Right forelimb (tissue), 1 donor: ENCODE measurements at places on chromosomes 12 and 14.

GRCh38 chr14:99188731-99189191 is 83.2 kb downstream of the BCL11B start:
- DNase-seq = no peak

DNA sequence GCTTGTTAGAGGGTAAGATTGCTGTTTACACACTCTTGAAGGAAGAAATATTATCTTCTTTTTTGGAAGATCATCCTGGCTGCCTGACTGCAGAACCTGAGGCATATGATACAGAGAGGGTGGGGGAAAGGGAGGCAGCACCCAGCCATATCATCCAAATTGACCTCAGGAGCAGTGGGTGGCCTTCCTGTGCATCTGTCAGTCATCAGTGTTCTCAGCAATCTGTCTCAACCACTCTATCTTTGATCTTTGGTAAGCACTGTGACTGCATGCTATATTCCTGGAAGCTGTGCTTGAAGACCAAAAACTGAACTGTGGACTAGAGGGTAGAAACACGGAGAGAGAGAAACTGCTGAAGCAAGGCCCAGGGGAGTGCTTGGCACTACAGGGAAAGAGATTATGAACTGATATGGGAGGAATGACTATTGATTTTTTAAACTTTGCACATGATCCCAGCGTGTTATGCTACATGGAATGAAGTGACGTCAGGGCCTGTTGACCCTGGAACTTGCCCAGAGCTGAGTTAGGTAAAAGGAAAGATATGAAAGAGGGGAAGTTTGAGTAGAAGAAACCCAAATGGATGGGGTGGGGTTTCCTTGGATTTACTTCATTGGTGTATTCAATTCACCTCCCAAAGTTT is 171.5 kb downstream of the ASCL1 start:
- DNase-seq = no peak

- DNase-seq = no peak
Measured at GRCh38 chr14:24132061-24132685, 1.7 kb downstream of the FITM1 start.

DNA sequence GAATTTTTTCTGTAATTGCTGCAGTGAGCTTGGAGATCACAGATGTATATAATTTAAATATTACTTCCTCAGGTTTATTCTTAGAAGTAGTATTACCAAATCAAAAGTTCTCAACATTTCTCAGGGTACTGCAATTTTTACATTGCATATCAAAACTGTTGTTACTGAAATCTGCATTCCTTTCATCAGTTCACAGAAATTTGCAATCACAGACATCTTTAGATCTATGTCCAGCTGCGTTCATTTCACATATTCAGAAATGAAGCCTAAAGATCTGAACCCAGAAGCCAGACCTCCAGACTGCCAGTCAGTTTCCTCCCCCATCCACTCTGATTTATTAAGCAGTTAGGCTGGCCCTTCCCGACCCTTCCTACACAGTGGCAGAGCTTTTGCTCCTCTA is 18.2 kb upstream of the IFT81 start:
- DNase-seq = no peak

DNA sequence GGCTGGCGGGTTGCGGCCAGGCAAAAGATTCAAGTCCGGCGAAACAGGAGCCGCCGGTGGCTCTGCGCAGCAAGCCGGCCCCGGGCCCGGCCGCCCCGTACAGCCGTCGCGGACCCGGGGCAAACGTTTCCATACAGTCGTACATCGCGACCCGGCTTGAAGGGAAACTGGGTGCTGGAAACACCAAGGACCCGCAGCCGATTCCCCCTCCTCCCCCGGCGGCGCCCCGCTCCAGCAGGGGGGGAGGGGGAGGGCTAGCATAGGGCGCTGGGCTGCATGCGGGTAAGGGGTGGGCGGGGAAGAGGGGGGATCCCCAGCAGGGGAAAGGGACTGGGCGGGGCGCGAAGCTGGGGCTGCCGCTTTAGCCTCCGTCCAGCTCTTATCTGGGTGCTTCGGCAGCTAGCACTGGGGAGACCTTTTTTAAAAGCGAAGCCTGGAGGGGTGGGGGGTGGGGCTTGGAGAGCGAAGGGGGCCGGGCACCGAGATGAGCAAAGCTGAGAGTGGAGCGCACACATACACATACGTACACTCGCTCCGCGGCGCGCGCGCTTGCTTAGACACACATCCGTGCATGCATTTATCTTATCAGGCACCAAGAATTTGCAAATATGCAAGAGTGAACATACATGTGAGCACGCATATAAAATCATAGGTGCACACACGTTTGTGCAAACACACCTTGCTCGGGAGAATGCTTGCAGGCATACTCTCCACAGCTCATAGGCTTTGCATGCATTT is 11.9 kb downstream of the RARG start:
- DNase-seq = peak; percentile 86

GRCh38 chr12:108731105-108731865 is at the start of gene CORO1C:
CORO1C (minus strand) TSS chr12:108731518; CDS start chr12:108701318, 30,200 bp downstream.
- peak; percentile 98 for DNase-seq

- DNase-seq = no peak
Measured at GRCh38 chr14:65000898-65001591, 14.3 kb downstream of the FNTB start.

DNA sequence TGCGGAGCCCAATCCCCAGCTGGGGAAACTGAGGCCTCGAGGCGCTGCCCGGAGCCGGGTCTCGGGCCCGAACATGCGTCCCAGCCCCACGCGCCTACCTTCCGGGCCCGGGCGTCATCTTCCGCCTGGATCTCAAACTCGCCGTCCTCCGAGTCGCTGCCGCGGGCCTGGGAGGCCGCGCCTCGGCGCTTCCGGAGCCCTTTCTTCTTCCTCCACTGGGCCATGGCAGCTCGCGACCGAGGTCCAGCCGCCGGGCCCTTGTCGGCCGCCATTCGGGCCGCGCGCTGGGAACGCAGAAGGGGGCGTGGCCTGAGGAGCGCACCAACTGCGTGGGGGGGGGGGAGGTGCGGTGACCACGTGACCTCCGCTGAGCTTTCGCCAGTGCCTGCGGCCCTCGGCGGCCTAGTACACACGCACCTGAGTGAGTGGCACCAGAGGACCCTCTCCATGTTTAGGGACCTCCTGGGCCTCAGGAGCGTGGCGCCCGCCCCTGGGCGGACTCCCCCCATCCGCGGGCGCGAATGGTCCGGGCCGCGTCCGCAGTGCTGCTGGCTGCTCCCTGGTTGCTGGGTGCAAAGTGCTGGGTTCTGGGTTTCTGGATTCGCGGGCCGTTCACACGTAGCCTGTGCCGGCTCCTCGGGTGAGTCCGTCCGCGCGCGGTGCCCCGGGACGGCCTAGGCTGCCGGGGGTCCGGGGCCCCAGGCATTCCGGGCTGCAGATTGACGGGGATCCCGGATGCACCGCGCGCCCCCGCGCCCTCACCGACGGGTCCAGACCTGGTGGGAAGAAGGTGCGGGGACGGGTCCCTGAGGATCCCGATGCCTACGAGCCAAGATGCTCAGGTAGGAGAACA is at the start of the genes DDX54 and RITA1:
DDX54 (minus strand) TSS at position 299 of the 853 bp plus-strand sequence; CDS start at position 272, 27 bp downstream.
RITA1 (plus strand) TSS at position 542 of the 853 bp plus-strand sequence. CDS start 1,026 bp downstream, outside the sequence.
- DNase-seq = peak; percentile 93

DNA sequence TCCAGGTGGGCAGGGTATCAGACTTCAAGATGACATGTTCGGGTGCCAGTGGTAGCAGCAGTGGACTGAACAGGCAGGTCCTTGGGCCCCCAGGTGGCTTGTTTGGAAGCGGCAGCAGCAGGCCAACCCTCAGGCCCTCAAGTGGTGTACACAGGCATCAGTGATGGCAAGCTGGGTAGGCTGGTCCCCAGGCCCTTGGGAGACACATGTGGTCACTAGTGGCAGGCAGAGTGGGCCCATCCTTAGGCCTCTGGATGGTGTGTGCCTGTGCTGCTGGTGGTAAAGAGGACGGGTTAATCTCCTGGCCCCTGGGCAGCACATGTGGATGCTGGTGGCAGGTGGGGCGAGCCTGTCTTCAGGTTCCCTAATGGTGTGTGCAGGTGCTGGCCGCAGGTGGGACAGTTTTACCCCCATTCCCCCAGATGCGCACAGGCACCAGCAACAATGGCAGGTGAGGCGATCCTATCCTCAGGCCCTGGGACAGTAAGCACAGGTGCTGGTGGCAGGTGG is 8.0 kb downstream of the OAS2 start:
- no peak for DNase-seq

- DNase-seq = no peak
Measured at GRCh38 chr12:52649066-52649465, 2.9 kb downstream of the KRT2 start.

DNA sequence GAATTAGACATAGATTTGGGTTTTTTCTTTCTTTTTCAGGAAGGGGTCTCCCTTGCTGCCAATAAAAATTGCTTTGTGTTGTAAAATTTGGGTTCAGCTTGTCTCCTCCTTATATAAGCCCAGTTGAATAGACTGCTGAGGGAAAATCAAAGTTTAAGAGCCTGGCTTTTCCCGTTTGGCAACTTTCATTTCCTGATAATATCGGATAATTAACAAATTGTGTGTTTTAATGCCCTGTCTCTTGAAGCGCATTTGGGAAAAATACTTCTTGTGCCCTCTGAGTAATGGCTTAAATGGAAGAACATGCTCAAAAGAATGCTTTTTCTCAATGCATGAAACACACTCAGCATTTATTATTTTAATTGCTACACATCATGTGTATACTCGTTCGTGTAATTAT is 198.0 kb upstream of the DCN start:
- no peak for DNase-seq

- DNase-seq = peak; percentile 92
Measured at GRCh38 chr14:74712499-74713394, at the start of the genes AREL1 and FCF1. AREL1 (minus strand) TSS chr14:74713080; CDS start chr14:74685615, 27,465 bp downstream. FCF1 (plus strand) TSS chr14:74713144; CDS start chr14:74713198, 54 bp downstream.

DNA sequence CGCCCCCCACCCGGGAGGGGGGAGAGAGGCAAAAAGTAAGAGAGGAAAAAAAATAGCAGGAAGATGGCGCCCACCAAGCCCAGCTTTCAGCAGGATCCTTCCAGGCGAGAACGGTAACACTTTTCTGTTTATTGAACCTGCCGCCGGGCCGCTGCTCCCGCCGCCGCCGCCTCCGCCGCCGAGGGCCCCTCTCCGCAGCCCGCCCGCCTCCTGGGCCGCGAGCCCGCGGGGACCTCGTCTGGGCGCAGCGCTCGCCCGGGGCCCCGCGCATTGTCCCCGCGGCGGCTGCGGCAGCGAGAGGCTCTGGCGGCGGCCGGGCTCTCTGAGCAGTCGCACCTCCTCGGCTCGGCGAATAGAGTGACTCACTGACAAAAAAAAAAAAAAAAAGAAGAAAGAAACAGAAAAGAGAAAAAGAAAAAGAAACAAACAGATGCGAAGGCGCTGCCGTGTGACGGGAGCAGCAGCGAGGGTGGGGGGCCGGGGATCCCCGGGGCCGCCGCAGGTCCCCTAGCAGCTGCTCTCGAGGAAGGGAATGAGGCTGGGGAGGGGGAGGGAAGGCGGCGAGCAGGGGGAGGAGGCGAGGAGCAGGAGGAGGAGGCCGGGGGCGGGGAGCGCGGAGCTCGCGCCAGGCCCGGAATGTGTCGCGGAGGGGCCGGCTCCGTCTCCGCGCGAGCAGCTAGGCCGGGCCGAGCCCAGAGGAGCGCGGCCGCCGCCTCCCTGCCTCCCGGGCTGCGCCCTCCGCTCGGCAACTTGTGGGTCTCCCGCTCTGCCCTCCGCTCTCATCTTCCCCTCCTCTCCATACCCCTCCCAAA is 781 bp downstream of the NPAS3 start:
- DNase-seq = peak; percentile 91

DNA sequence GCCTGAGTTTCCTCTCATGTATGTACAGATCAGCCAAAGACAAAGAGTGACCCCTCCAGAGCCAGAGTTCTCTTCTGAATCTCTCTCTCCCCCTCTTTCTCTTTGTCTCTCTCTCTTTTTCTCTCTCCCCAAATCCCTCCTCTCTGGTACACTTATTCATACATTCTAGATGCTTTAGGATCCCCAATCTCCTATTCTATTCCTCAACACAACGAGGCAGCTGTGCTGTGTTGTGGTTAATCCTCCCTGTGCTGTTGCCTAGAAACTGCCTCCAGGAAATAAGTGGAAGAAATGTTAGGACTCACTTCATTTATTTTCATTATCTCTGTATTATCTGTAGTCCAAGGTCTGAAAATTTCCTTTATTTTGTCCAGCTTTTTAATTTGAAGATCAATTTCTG is 350.5 kb upstream of the OR4E1 start:
- no peak for DNase-seq

- no peak for DNase-seq
Measured at GRCh38 chr14:91390165-91390778, 27.3 kb downstream of the CCDC88C start.

DNA sequence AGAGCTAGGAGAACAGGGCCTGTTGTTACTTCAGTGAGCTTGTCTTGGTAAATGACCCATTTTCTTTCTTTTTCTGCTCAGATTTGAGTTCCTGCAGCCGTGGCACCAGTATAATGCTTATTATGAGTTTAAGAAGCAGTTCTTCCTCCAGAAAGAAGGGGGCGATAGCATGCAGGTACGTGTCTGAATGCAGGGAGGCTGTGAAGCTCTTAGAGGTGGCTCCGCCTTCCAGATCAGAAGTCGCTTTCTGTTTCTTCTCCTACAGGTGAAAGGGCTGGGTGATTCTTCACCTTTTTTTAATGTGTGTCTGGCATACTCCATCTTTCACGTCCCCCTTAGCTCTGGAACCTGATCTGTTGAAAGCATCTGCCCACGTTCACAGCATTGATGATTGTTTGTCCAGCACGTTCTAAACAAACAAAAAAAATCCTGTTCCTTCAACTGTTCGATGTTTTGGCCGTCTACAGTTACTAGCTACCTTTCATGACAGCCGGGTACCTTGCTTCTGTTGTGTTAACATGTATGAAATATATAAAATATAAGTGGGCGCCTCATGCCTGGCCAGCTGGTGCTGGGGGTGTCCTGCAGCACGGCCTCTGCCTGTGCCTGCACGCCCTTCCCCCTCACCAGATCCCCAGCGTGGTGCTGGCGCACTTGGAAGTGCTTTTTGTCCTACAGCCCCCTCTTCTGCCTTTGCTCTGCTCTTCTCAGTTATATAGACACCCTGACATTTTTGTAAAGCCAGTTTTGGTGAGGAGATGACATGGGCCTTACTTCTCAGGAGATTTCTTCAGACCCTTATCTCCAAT is 44.6 kb downstream of the SFSWAP start:
- DNase-seq = no peak

GRCh38 chr12:100801320-100801719 is 6.7 kb downstream of the ANO4 start:
- no peak for DNase-seq

DNA sequence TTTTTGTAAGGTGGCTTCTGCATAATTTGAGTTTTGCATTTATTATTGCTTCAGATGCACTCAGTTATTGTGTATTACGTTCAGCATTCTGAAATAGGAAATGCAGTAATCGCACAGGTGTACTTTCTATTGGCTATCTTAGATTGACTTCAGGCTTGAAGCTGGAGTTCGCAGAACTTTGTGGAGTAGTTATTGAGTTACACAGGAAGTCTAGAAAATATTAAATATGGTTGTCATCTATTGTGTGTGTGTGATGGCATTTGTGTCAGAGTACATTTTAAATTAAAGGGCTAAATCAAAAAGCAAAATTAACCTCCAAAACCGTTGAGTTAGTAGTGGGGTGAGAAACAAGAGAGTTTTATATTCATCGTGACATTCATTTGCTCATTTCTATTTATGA is 2.7 kb downstream of the ARID2 start:
- DNase-seq = no peak

GRCh38 chr12:52557476-52557875 is 4.5 kb upstream of the KRT71 start:
- DNase-seq = no peak

- no peak for DNase-seq
Measured at GRCh38 chr12:45668641-45669040, 60.9 kb upstream of the ARID2 start.
